CD4-positive, alpha-beta T cell treated with Interleukin-15 for 4 hours (primary cell): ENCODE measurements at places on chromosomes 7 and 10.

GRCh38 chr10:36602374-36602773, 523.0 kb upstream of the ANKRD30A start:
- no peak for DNase-seq

- DNase-seq = no peak
Measured at GRCh38 chr7:13727279-13727678, 262.2 kb downstream of the ETV1 start.

DNA sequence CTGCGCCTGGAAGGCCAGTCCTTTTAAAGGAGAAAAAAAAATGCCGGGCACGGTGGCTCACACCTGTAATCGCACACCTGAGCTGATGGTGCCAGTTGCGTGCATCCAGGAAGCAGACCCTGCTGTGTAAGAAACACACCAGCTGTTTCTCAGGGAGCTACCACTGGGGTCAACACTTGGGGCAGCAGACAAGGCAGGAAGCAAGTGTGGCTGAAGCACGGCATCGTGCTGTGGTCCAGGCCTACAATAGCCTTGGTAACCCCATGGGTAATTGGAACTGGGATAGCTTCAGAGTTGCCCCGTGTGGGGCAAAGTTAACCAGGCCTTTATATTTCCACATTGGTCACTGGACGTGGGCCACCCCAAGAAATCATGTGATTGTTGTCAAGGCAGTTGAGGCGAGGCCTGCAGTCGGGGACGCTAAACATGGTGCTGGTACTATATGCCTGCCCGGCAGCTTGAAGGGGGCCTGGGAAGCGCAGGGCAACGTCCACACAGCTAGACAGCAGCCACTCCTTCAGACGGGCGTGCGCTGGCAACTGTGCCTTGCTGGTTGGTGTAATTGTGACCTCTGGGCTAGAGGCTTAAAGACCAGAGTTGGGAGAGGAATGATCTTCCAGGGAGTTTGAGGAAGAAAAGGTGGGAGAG, 2.5 kb upstream of the TACR2 start:
- no peak for DNase-seq

GRCh38 chr10:93452143-93452542, 30.0 kb downstream of the MYOF start:
- DNase-seq = no peak
